AG04450 (cell line): ENCODE measurements at places on chromosomes 1 and 21.

GRCh38 chr1:92134331-92134730, 54.2 kb downstream of the BTBD8 start:
- DNase-seq, result no peak

DNA sequence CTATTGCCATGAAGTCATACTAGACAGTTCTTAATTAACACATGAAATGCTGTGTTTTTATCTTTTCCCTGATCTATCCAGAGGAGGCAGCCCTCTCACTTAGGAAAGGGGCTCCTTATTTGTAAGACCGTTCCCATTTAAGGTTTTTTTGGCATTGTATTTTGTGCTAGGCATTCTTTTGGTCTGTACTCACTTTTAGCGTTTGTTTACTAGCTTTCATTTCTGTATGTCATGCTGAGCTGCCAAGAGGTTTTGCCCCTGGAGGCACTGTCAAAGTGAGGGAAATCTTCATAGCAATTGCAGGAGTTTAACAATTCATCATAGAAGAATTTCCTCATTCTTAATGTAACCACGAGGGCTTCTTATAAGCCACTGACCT, 59.5 kb downstream of the MTR start:
- DNase-seq, result peak; percentile 8

DNA sequence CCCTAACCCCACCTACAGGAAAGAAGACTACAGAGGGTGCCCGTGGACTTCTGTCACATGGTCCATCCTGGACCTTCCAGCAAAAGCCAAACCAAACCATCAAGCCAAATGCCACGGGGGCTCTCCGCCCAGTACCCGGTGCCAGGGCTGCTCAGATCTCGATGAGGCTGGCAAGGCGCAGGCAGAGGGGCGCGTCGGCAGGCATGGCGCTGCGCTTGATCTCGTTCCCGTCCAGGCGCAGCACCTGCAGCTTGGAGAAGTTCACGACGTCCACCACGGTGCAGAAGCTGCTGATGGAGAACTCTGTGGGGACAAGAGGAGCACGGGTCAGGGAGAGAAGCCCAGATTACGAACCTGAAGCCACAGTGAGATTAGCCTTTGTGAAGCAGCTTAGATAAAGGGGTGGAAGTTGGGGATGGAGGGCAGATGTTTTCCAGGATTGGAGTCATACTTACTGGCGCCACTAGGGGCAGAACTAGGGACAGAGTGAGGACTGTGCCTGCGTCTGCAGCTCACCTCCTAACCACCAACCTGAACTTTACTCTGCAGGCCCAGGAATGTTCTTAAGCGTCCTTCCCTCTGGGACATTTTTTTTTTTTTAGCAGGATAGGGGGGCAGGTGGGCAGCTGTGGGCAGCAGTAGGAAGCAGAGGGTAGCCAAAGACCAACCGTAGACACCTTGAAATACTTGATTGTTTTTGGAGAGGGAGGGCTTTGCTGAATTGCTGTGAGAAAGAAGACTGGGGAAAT, 8.6 kb downstream of the FMOD start:
- DNase-seq, result no peak

DNA sequence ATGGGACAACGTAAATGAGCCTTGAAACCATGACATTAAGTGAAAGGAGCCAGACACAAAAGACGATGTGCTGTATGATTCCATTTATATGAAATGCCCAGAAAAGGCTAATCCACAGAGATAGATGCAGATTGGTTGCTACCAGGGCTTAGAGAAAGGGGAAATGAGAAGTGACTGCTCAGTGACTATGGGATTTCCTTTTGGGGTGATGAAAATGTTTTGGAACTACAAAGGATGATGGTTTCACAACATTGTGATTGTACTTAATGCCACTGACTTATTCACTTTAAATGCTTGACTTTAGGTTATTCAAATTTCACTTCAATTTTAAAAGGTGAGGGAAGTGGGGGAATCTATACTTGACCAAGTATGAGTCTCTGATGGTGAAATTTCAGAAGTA, 414.3 kb downstream of the SETD4 start:
- DNase-seq, result no peak

- DNase-seq, result no peak
These were observed 161.9 kb upstream of the KCTD3 start for GRCh38 chr1:215405211-215405610.

GRCh38 chr1:31701091-31701736, 2.6 kb downstream of the COL16A1 start:
- peak; percentile 94 for DNase-seq

GRCh38 chr1:237759377-237759776, 131.3 kb downstream of the ZP4 start:
- DNase-seq, result no peak

GRCh38 chr1:107875689-107876088, 89.3 kb downstream of the VAV3 start:
- DNase-seq, result no peak

DNA sequence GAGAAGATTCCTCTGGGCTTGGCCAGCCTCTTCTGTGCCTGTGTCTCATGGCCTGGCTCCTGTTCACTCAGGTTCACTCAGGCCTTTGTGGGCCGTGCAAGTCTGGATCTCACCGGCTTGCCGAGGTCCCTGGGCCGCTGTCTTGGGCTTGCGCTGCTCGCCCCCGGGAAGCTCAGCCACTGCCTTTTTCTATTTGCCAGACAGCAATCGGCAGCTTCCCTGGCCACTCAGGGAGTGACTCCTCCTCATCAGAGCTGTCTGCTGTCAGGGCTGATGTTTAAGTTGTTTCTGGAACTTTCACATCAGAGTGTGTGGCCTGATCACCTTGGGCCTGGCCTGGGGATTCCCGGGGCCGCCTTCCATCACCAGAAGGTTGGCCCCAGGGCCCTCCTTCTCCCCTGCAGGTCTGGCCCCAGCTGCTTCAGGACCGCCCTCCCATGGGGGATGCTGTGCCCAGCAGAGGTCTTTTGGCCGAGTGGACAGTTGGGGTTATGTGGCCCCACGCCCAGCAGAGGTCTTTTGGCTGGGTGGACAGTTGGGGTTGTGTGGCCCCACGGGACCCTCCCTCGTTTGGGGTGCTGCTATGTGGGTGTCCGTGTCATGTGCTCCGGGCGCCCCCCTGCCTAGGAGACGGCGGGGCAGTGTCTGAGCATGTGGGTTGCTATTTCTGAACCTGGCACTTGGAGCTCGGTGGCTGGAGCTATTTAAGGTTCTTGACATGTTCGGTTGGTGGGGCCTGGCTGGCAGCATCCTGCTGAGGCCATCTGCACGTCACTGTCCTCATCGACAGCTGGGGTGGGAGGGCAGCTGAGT, 12.5 kb downstream of the SLX9 start:
- no peak for DNase-seq

DNA sequence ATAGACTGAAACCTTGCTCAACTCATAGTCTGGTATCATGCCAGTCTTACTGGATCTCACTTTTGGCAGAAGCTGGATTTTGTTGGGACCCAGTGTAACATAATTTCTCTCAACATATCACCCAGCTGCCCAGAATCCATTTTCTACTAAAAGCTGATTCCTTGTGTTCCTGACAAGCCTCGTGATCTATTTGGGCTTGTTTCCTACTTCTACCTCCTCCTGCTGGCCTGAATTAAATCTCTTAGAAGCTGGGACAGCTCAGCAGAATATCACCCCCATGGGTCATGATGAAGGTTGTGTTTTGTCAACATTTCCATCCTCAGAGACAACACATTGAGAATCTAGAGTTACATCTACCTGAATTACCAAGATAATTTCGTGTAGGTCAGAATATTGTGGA, 7.7 kb downstream of the GOLT1A start:
- no peak for DNase-seq

- DNase-seq, result no peak
These were observed 444.7 kb downstream of the CAMTA1 start for GRCh38 chr1:7229696-7230631.

GRCh38 chr1:198167436-198167934, 10.7 kb downstream of the NEK7 start:
- DNase-seq, result no peak

DNA sequence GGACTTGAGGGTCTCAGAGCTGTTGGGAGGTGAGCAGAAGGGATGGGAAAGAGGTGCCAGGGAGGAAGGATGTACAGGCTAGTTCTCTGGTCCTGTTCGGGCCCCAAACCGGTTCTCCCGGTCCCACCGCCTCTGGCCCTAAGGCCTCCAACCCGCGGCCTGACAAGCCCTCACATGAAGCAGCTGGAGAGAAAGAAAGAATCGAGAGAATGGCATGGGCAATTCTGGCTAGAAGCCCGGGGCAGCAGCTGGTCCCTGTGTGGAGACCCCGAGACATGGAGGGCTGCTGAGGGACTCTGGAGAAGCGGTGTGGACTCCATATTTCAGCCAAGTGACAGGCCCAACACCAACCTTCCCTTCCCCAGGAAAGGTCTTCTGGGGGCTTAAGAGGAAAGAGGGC, 730 bp downstream of the CDC42SE1 start:
- no peak for DNase-seq

DNA sequence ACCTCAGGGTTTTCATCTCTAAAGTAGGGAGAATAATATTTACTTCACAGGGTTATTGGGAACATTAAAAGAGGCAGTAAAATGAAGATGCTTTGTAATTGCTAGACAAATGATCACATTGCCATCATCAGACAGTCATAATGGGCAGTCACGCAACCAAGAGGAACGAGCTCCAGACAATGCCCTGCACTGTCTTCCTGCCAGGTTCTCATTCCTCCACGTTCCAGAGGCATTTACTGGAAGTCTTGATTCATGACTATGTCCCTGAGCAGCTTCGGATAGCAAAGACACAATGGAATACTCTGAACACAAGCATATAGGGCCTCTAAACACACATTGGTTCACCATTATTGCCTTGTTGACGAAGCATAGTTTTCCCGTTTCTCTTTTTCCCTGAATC, 389.7 kb downstream of the NTNG1 start:
- no peak for DNase-seq

DNA sequence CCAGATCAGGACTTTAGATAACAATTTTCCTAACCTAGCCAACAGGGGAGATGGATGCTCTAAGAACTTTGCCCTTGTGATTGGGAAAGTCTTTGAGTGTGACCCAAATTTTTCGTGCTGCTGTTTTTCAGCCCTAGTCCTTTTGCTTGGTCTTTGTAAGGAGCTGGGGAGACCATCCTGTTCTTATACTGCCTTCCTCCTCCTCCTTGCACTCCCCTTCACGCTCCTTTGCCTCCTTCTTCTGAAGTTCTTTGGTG, 5.7 kb downstream of the KCNQ4 start:
- DNase-seq, result no peak

GRCh38 chr1:117967881-117968280, 38.3 kb downstream of the WDR3 start:
- no peak for DNase-seq

GRCh38 chr1:26064553-26064952, 2.9 kb downstream of the TRIM63 start:
- DNase-seq, result no peak

GRCh38 chr21:34974162-34974981, 74.7 kb downstream of the RUNX1 start:
- DNase-seq, result no peak

GRCh38 chr1:207851696-207852095, 59.2 kb downstream of the CD34 start:
- DNase-seq, result no peak

DNA sequence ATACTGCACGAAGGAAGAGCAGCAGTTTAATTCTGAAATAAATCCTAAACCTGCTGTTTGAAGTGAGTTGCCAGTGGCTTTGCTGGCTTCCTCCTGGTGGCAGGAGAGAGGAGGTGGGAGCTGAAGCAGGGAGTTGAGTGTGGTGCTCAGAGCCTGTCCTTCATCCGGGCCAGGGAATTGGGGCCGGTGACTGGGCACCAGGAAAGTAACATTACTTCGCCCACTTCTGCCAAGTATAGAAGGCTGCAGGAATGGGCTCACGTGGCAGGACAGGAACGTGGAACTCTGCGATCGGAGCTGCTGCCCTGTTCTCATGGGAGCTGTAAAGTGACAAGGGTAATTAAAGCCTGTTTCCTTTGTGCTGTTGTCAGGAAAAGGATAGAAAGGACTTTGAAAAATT, 8.7 kb downstream of the TOR3A start:
- DNase-seq, result no peak

- DNase-seq, result no peak
These were observed 9.6 kb downstream of the LRRC53 start for GRCh38 chr1:74502858-74503257.

DNA sequence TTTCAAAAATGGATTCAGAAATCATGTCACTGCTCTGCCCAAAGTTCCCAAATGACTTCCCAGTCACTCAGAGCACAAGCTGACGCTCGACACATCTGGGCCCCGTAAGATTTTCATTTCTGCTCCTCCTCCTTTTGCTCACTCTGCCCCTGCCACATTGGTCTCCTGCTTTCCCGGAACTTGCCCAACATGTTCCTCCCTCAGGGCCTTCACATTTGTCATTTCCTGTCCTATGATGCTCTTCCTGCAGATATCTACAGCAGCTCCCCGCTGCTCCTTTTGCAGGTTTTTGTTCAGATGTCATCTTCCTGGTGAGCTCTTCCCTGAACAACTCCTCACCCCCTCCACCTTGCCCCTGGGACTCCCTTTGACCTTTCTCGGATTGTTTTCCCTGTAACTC, 58.5 kb upstream of the IVNS1ABP start:
- no peak for DNase-seq

DNA sequence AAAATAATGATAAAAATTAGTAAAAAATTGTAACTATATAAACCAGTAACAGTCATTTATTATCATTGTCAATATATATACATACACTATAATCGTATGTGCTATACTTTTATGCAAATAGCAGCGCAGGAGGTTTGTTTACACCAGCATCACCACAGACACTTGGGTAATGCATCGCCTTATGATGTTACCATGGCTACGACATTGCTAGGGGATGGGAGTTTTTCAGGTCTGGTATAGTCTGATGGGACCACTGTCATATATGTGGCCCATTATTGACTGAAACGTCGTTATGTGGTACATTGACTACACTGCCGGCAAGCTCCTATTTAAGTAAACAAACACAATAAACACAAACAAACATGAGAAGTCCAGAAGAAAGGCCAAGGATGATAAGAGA, 45.6 kb downstream of the KCNK1 start:
- no peak for DNase-seq

- no peak for DNase-seq
These were observed 8.0 kb upstream of the PKP1 start for GRCh38 chr1:201275253-201275666.
